ENCODE measurements at places on chromosomes 16 and 17.

GRCh38 chr17:49358641-49359247 lies 3.3 kb downstream of the ZNF652 start:
- no peak for DNase-seq

GRCh38 chr16:72085002-72085401 lies 8.4 kb downstream of the TXNL4B start:
- DNase-seq, result no peak

DNA sequence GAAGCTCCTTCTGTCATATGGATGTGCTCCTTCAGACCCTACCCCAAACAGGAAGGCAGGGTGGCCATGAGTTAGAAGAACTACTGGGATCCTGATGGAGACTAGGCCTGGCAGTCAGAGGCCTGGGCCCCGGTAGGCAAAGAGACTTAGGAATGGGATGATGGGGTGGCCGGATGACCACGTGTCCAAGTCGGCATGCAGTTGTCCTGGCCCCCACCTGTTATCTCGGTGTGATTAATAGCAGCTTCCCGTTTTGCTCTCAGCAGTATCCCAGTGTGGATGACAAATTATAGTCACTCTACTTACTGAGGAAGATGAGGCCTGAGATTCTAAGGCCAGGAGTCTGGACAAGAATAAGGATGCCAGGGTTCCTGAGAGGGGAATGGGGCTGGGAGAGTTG lies 1.5 kb downstream of the TNFSF12 start:
- DNase-seq, result no peak

DNA sequence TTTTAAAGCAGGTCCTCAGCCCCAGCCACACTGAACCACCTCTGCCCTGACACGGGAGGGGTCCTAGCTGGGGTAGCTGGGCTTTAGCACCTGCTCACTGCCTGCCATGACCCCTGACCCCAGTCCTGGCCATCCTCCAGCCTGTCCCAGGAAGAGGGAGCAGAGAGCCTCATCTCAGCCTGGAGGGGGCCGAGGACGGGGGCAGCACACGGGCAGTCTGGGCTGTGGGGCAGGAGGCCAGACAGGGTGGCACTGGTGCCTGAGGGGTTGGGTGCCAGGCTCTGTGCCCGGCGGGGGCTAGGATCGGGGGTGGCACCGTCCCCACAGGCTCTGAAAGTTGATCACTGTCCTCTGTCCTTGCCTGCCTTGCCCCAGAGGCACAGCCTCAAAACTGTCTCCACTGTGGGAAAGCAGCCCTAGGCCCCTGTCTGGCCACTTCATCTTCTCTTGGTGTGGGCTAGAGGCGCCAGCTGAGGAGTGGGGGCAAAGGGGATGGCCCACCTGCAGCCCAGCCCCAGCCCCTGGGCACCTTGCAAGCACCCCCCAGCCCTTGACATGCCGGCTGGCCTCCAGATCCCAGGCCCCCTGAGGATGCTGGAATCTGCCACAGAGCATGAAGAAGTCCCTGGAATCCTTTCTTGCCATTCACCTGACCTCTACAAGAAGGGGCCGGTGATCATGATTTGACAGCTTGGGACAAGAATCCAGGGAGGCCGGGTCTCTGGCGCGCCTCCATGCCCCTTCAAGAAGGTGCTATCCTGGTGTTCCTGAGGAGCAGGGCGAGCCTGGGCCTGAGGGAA lies 15.7 kb downstream of the ENDOV start:
- no peak for DNase-seq

DNA sequence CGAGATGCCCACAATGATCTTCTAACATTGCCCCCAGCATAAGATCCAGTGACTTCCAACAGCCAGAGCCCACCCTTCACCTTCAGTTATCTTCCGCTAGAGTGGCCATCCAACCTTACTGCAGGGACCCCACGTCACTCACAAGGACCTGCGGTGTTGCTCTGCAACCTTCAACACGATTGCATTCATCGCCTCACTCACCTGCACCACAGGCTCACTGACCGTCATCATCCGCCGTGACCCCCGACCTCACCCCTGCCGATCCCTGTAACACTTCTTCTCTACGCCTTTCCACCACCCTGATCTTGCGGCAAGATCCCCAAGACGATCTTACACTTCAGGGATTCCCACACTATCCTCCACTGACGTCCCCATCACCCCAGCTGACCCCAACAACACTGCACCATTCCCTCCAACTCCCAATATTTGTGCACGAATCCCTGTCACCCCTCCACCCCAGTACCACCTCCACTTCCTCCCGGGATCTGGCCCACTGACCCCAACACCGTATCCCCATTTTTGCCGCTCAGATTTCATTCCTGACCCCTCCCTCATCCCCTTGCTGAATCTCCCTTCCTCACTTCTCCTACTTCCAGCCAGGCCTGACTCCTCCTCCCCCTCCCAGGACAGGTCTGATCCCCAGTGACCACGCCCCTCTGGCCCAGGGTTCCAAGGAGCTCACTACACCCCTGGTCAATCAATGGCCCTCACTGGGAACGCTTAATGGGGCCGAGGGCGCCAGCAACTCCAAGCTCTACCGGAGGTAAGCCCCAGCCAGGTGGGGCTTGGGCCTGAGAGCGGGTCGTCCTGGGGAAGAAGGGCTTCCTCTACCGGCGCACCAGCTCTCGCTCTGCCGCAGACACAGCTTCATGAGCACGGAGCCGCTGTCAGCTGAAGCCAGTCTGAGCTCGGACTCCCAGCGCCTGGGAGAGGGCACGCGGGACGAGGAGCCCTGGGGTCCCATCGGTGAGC lies 7.6 kb downstream of the RUNDC3A start:
- no peak for DNase-seq

All from left kidney (tissue), 8 donors.